Activated T-cell treated with anti-CD3 and anti-CD28 coated beads, Interleukin-2, amount 50 U/mL, for 72 hours (primary cell): ENCODE measurements at places on chromosomes 2 and 18. TPM values are rescaled to one million over a fixed set of nuclear protein-coding genes. Genes with fewer than 3 reads are reported as not detected.

GRCh38 chr2:216283038-216283900 is 89.0 kb downstream of the MARCHF4 start:
- peaks cover 5% of the 10 kb centered on the region for H3K4me1 ChIP-seq
- peak; percentile 54 for DNase-seq
- H3K4me3 ChIP-seq: no peak overlapping the region
- peak overlapping the region; percentile 36 for H3K27ac ChIP-seq
- H3K27me3 ChIP-seq: no peaks in the 10 kb centered on the region
- H3K36me3 ChIP-seq: no peaks in the 10 kb centered on the region

- no peaks in the 10 kb centered on the region for H3K4me1 ChIP-seq
- no peak for DNase-seq
Observed at GRCh38 chr2:190277234-190278112, 42.2 kb downstream of the HIBCH start.

DNA sequence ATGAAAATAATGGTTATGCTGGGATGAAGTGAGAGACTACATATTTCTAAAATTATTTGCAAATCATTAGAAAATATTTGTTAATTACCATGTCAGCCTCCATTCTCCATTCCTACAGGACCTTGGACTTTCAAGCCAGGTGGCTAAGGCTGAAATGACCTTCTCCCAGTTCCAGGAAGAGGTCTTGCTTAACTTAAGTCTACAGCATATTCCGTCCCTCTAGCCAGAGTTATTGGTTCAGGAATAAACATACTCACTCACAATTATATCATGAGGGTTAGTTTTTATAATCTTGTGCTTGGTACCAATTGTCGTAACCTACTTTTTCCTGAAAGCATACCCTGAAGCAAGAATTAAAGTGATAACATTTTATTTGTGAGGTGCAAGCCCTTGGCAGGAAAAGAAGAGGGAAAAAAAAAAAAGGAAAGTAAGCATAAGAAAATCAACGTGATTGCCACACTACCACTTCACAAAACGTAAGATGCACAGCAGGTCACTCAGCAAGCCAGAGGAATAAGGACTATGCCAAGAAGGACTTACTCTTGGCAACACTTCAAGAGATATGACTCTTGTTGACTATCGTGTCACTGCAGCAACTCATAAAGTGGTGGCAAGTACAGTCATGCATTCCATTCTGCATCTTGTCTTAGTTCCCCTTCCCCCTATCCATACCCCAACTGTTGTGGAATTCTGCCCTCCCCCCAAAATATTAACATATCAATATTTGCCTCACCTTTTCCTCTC is 479.1 kb downstream of the MBD2 start:
- H3K27ac ChIP-seq: no peak overlapping the region
- no peak overlapping the region for H3K4me3 ChIP-seq
- DNase-seq: no peak

DNA sequence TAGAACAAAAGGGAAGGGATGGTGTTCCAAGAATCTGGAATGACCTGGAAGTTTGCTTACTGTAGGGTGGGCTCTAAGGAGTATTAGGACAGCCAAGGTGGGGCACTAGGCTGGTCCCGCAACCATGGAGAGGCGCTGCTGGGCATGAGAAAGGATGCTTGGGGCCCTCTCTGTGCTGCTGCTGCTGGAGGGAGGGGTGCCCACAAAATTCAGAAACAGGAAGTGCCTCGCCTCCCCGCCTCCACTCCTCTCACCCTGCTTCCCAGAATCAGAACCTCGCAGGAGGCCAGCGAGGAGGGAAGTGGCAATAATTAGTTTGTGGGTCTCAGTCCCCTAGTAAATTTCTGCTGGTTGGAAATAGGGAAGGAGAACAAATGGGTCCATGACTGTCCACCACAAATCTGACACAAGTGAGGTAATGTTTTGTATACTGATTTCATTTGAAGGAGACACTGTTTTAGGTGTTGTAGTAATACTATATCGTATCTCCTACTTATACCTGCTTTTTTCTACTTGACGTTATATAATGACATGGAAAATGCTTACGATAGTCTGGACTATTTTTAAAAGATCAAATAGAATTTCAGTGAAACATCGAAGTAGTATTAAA is 7.9 kb upstream of the PDCL3 start:
- H3K4me3 ChIP-seq: peak overlapping the region; percentile 55
- H3K27me3 ChIP-seq: no peaks in the 10 kb centered on the region
- peaks cover 2% of the 10 kb centered on the region for H3K36me3 ChIP-seq
- peak overlapping the region; percentile 67 for H3K27ac ChIP-seq
- H3K4me1 ChIP-seq: peaks cover 22% of the 10 kb centered on the region
- peak; percentile 53 for DNase-seq

DNA sequence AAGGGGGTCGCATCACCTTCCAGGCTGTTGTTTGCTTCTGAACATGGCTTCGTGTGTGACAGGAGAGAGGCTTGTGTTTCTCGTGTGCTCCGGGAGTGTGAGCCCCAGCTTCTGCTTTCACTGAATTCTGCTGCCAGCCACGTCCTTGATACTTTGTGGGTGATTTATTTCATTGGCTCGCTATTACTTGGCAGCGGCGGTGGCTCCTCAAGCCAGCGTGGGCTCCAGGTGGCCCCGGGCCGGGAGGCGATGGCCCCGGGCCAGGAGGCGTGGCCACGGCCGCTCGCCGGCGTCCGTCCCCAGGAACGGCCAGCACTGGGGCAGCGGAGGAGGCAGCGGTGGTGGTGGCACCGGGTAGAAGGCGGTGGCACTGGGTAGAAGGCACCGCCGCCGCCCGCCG is 63.1 kb downstream of the NAPG start:
- H3K27ac ChIP-seq: no peak overlapping the region
- DNase-seq: no peak
- no peaks in the 10 kb centered on the region for H3K36me3 ChIP-seq
- H3K4me3 ChIP-seq: no peak overlapping the region
- peaks cover 5% of the 10 kb centered on the region for H3K27me3 ChIP-seq

DNA sequence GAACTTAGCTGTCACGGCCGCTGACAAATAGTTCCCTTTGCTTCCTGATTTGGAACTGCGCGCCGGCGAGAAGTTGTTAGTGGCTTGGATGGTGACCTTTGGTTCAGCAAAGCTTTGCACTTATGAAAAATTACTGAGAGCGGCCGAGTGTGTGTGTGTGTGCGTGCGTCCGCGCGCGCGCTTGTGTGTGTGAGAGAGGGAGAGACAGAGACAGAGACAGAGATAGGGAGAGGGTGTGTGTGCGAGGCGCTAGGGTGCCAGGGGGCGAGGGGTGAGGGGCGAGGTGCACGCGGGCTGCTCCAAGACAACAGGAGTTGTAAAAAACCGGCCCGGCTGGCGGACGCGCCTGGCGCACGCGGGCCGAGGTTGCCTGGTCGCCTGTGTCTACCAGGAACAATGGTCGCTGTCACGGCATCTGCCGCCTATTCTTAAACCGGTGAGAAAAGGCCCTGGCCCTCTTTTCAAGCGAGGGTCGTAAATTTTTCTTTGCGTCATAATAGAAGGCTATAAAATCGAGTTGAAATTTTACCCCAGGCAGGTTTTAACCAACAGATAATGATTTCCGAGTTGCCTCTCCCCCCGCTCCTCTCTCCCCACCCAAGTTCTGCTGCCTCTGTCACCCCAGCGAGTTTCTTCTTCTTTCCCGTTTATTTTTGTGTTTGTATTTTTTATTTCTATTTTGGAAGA is 535 bp downstream of the HOXD3 start:
- peaks cover 14% of the 10 kb centered on the region for H3K4me1 ChIP-seq
- H3K27me3 ChIP-seq: peaks cover 79% of the 10 kb centered on the region
- no peaks in the 10 kb centered on the region for H3K36me3 ChIP-seq
- peak overlapping the region; percentile 78 for H3K4me3 ChIP-seq
- DNase-seq: no peak

- DNase-seq: no peak
Observed at GRCh38 chr2:43707255-43708015, 31.2 kb upstream of the C1GALT1C1L start.

GRCh38 chr18:12890964-12891363 is 6.9 kb upstream of the PTPN2 start:
- H3K27ac ChIP-seq: no peak overlapping the region
- peaks cover 13% of the 10 kb centered on the region for H3K27me3 ChIP-seq
- H3K36me3 ChIP-seq: no peaks in the 10 kb centered on the region
- peaks cover 22% of the 10 kb centered on the region for H3K4me1 ChIP-seq
- H3K4me3 ChIP-seq: no peak overlapping the region

GRCh38 chr2:179764710-179765109 is 96.7 kb downstream of the ZNF385B start:
- DNase-seq: no peak
- no peaks in the 10 kb centered on the region for H3K36me3 ChIP-seq
- H3K27ac ChIP-seq: no peak overlapping the region
- H3K4me3 ChIP-seq: no peak overlapping the region
- H3K4me1 ChIP-seq: no peaks in the 10 kb centered on the region

DNA sequence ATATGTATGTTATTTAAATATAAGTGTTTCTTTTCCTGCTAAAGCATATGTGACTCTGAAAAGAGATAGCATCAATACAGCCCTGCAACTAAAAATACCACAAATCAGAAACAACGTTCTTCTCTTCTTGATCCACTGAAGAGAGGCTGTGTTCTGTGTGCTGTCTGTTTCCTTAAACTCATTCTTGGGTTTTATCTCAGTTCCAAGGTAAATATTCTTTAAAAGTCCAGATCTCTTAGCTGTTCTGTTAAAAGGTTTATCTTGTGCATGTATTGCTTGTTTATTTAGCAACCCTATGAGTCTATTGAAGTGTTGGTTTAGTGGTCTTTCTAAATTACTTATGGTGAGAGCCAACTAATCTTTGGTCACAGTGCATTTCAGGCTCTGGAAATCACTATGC is 173.3 kb upstream of the NT5C1B start:
- H3K4me1 ChIP-seq: no peaks in the 10 kb centered on the region
- H3K27ac ChIP-seq: no peak overlapping the region
- no peaks in the 10 kb centered on the region for H3K27me3 ChIP-seq
- no peak for DNase-seq

DNA sequence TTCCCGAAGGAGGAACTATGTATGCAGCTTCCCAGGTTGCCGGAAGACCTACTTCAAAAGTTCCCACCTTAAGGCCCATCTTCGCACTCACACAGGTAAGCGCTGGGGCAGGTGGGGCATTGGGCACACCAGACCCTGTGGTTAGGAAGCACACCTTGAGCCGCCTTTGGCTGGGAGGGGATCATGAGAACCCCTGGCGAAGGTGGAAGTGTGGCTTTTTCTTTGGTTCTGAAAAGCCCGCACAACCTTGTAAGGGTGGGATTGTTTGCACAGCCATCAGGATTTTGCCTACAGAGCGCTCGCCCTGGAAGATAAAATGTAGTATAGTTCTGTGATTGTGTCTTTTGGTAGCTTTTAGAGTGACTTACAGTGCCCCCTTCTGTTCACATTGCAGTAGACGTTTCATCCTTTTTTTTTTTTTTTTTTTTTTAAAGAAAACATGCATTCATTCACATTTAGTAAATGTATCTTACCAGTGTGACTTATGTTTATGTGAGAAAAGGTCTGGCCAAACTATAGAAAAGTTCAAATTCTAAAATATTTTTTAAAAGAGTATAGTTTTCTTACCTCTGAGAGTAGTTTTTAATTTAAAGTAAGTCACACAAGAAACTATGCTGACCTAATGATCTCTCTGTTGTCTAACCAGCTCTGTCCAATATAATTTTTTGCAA is 5.3 kb downstream of the KLF11 start:
- H3K4me1 ChIP-seq: peaks cover 6% of the 10 kb centered on the region
- no peak for DNase-seq
- H3K4me3 ChIP-seq: no peak overlapping the region
- no peaks in the 10 kb centered on the region for H3K36me3 ChIP-seq
- H3K27ac ChIP-seq: no peak overlapping the region

DNA sequence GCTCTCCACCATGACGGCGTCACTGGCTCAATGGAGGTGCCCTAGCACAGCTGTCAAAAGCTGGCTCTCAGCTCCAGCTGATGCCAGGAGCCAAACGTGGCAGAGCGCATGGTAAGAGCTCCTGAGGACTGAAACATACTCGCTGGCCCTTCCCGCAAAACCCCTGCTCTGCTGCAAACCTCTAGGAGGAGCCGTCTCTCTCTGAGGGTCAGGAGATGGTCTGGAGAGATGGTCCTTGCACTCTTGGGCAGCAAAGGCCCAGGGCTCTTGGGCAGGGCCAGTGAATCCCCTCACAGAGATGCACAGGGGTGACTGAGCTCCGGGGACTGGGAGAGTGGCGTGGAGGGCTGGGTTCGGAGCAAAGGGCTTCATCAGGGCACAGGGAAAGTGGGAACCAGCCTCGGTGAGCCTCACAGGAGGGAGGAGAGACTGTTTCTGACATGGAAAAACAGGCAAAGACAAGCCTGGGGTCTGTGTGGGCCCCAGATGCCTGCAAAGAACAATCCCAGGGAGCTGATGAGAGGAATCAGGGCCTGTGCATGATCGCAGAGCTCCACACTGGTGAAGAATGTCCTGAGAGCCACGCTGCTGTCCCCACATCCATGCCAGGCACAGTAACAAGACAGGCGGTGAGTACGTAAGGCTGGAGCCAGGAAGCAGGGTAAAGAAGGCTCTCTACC is 17.2 kb downstream of the SNORC start:
- no peak overlapping the region for H3K27ac ChIP-seq
- no peak overlapping the region for H3K4me3 ChIP-seq
- H3K36me3 ChIP-seq: no peaks in the 10 kb centered on the region
- no peak for DNase-seq
- H3K4me1 ChIP-seq: peaks cover 8% of the 10 kb centered on the region
- H3K27me3 ChIP-seq: peaks cover 20% of the 10 kb centered on the region

- H3K4me3 ChIP-seq: peak overlapping the region; percentile 72
- peaks cover 46% of the 10 kb centered on the region for H3K4me1 ChIP-seq
- DNase-seq: no peak
- no peak overlapping the region for H3K27ac ChIP-seq
- H3K27me3 ChIP-seq: peaks cover 85% of the 10 kb centered on the region
Observed at GRCh38 chr2:19357402-19358241, 801 bp downstream of the OSR1 start.

GRCh38 chr18:32884543-32884942 is 111.7 kb upstream of the KLHL14 start:
- DNase-seq: no peak
- H3K4me3 ChIP-seq: no peak overlapping the region
- no peak overlapping the region for H3K27ac ChIP-seq

DNA sequence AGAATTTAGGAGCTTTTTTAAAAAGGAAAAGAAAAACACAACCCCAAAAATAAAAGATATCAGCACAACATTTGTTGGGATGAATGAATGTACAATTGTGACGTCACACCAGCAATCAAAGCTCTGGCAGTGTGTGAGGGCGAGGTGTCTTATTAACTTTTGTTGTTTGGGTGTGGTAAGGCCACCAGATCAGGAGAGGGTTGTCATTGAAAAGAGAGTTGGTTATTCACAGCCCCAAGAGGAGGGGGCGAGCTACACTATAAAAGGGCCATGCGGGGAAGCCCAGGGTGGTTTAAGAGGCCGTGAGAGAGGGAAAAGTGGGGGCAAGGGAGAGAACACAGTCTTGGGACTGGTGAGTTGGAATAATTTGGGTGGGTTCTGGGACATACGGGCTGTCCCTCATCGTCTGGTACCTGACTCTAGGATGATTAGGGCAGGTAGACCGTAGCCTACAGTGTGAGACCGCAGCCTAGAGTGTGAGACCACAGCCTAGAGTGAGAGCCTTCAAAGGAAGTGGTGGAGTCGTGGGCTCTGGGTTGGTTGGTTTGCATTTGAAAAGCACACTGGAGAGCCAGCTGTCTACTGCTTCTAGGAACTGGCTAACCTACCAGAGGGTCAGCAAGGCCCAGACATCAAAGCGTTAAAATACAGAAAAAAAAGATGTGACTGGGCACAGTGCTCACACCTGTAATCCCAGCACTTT is 128.4 kb downstream of the INO80D start:
- H3K27ac ChIP-seq: no peak overlapping the region
- H3K4me3 ChIP-seq: no peak overlapping the region
- no peaks in the 10 kb centered on the region for H3K36me3 ChIP-seq
- peaks cover 3% of the 10 kb centered on the region for H3K27me3 ChIP-seq

RBBP8 gene
- 57.2 TPM for total RNA-seq

SH3RF3 gene
- total RNA-seq: 1.0 TPM

BCL2 gene
- 133 TPM for total RNA-seq

RSAD2 gene
- total RNA-seq: 17.8 TPM

ARHGAP25 gene
- total RNA-seq: 49.5 TPM

CTNNA2 gene
- total RNA-seq: not detected
